ENCODE measurements at places on chromosomes 2 and 18.
A peak's percentile ranks its signal among the peaks of the same experiment; 100 is the strongest.

GRCh38 chr2:8542381-8543059 lies 139.3 kb upstream of the ID2 start:
- no peak for DNase-seq

DNA sequence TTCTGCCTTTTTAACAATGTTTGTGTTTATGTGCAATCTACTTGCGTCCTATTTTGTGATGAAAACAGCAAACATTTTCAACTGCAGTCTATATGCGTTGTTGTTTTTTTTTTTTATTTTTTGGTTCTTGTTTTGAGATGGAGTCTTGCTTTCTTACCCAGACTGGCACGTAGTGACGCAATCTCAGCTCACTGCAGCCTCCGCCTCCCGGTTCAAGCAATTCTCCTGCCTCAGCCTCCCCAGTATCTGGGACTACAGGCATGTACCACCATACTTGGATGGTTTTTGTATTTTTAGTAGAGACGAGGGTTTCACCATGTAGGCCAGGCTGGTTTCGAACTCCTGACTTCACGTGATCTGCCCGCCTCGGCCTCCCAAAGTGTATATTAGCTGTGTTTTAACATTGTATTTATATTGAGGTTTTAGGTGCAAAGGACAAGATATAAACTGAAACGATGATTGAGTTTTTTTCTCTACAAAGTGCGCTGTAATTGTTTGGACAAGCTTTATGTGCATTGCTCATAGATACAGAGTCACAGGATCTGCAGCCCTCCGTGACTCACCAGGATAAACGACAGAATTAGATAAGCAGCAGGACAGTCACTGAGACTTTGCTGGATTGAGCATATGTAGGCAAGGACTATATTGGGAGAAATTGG lies 17.4 kb downstream of the CDH7 start:
- no peak for DNase-seq

DNA sequence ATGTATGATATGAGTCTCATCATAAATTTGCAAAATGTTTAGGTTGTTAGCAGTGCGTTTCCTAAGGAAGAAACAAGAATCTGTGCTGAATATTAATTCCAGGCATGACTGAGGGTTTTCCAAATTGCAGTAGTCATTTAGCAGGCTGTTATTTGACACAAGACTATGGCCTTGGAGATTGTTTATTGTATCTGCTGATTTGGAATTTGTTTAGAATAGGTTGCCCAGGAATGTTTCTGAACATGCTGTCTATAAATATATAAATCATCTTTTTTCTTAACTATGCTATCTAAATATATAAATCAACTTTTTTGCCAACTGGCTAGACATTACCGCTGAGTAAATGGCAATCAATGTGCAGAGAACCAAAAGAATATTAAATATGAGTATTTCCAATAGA lies 90.9 kb downstream of the DOK6 start:
- no peak for DNase-seq

- DNase-seq, result no peak
These were observed 15.9 kb downstream of the SMAD7 start for GRCh38 chr18:48934723-48935432.

GRCh38 chr18:12474876-12475275 lies 67.1 kb downstream of the PRELID3A start:
- no peak for DNase-seq

DNA sequence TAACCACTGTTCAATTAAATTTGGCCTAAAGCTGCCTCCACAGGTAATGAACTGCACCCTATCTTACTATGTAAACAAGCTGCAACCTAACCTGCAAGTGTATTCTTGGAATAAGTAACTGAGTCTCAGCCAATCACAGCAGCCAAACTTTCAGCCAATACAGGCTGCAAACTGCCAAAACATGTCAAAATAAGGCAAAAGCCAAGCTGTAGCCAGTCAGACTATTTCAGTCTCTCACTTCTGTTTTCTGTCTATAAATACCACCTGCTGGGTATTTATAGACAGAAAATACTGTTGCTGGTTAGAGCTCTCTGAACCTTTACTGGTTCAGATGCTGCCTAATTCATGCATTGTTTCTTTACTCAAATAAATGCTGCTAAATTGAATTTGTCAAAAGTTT lies 14.3 kb downstream of the C2orf76 start:
- no peak for DNase-seq

DNA sequence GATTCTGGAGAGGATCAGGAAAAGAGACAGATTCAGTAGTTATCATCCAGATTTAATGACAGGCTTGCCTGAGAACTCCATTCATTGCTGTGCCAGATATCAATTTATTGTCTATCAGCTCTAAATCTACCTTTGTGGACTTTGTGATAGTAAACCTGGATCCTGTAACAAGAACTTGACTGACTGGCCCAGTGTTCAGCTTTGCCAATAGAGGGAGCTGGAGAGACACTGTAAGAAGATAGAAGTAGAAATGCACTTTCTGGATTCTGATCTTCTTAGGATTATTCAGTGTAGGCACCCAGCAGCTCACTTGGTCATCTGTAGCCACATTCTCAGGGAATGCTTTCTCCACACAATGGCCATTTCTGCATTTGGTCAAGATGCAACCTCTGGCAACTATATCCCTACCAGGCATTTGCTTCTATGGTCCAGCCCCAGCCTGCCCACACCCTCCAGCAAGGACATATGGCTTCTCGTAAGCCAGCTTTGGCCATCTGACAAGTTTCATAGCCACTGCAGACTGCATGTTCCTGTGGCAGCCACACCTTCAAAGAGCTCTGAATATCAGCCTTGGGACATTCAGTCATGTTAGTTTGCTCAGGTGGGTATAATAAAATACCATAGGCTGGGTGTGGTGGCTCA lies 6.1 kb upstream of the SERPINB8 start:
- peak; percentile 29 for DNase-seq

DNA sequence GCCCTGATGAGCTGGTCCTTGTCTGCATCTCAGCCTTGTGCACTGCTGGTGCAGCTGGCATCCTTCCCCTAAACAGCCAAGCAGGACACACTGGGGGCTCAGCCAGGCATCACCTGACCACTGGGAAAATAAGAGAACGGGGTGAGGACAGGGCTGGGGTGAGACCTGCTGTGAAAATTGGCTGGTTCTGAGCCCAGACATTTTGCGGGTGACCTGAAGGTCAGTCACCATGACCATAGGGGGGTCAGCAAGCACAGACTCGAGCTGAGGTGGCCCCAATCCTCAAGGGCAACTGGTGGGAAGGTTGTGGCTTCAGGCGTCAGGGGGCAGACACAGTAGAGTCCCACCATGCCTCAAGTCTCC lies 144.9 kb upstream of the TWIST2 start:
- no peak for DNase-seq

- no peak for DNase-seq
These were observed 133.1 kb downstream of the NEDD4L start for GRCh38 chr18:58177004-58177717.

All from activated T-cell treated with anti-CD3 and anti-CD28 coated beads, Interleukin-2, amount 50 U/mL, for 72 hours (primary cell).